HEK293T (cell line): ENCODE measurements at places on chromosomes 1 and 21.

- no peak for DNase-seq
Measured at GRCh38 chr1:159921251-159921650, 4.1 kb downstream of the TAGLN2 start.

- no peak for DNase-seq
Measured at GRCh38 chr1:154418062-154418921, 13.1 kb downstream of the IL6R start.

- no peak for DNase-seq
Measured at GRCh38 chr21:15730484-15731242, 881 bp downstream of the USP25 start.

- no peak for DNase-seq
Measured at GRCh38 chr1:226560243-226560642, 11.7 kb downstream of the STUM start.

- DNase-seq = peak; percentile 100
Measured at GRCh38 chr1:32753532-32754316, 51.2 kb upstream of the SYNC start.

DNA sequence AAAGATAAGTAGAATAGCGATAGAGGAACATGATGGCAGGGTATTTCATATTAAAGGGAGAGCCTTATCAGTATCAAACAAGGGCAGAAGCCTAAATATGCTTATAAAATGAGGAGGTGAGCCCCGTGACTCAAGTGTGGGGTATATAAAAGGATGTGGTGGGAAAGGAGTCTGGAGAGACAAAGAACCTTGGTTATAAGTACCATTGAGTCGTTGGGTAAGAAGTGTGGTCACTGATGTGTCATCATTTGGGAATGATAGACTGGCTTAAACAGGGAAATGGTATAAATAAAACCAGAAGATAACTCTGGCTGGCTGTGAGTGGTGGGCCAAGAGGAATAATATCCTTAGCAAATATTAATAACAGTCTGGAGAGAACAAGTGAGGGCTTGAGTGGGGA, 10.9 kb upstream of the CD5L start:
- DNase-seq = no peak

DNA sequence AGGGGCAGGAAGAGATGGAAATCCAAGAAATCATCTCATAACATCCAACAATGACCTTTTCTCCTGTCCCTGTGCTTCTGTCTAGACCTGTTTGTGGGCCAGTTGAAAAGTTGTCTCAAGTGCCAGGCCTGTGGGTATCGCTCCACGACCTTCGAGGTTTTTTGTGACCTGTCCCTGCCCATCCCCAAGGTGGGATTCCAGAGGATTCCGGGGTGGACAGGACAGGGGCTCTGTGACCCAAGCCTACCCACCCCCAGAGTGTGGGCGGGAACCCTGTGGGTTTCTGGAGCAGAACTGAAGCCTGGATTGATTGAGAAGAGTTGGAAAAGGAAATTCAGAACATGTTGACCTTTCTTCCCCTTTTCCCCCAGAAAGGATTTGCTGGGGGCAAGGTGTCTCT, 2.4 kb upstream of the PPOX start:
- no peak for DNase-seq

DNA sequence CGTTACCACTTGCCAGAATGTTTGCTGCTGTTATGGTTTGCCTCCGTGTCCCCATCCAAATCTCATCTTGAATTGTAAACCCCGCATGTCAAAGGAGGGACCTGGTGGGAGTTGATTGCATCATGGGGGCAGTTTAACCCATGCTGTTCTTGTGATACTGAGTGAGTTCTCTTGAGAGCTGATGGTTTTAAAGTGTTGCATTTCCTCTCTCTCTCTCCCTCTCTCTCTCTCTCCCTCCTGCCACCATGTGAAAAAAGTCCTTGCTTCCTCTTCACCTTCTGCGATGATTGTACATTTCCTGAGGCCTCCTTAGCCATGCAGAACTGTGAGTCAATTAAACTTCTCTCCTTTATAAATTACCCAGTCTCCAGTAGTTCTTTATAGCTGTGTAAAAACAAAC, 44.4 kb downstream of the CFHR5 start:
- no peak for DNase-seq

- no peak for DNase-seq
Measured at GRCh38 chr21:42120101-42120902, 49.2 kb downstream of the UMODL1 start.

GRCh38 chr1:74504125-74504932, 8.1 kb downstream of the LRRC53 start:
- DNase-seq = peak; percentile 77

GRCh38 chr1:200918006-200918405, 23.3 kb downstream of the INAVA start:
- no peak for DNase-seq

GRCh38 chr1:59453297-59453968, 156.5 kb downstream of the FGGY start:
- DNase-seq = no peak

DNA sequence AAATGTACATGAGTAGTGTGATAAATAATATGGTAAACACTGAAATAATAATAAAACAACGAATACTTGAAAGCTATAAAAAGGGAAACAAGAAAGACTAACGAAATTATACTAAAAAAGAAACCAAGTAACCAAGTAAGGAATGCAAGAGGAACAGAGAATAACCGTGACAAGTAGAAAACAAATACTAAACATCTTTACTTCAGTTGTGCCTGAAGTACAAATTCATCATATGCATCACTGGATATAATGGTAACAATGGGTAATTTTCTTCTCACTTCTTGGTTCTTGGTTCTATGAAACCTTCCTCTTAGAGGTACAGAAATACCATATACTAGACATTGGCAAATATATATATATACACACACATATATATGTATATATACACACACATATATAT, 1093.6 kb upstream of the B3GALT2 start:
- no peak for DNase-seq

DNA sequence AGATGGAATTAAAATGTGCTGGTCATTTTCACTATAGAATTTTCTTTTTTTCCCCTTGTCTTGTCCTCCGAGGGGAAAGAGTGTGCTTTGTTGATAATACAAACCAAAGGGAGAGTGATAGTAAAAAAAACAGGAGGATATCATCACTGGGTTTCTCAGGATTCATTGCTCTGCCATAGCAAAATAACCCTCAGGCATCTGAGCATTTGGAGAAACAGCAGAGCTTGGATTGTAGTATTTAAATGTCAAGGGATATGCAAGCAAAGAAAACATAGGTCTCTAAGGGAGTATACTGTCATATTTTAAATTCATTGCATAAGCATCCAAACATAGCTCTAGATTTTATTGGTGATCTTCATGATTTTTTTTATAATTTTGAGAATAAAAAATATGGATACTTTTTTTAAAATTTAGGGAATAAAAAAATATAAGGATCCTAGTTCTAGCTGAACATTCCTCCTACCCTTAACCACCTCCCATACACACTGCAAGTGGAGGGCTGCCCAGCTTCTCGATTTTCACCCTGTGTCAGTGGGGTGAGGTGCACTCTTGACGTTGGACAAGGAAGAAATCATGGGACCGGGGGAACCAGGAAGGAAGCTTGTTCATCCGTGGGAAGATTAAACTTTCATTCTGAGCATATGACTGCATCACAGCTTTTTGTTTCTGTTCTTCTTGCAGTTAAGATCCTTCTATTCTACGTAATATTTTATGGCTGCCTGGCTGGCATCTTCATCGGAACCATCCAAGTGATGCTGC, 4.4 kb downstream of the ATP1B1 start:
- DNase-seq = no peak

DNA sequence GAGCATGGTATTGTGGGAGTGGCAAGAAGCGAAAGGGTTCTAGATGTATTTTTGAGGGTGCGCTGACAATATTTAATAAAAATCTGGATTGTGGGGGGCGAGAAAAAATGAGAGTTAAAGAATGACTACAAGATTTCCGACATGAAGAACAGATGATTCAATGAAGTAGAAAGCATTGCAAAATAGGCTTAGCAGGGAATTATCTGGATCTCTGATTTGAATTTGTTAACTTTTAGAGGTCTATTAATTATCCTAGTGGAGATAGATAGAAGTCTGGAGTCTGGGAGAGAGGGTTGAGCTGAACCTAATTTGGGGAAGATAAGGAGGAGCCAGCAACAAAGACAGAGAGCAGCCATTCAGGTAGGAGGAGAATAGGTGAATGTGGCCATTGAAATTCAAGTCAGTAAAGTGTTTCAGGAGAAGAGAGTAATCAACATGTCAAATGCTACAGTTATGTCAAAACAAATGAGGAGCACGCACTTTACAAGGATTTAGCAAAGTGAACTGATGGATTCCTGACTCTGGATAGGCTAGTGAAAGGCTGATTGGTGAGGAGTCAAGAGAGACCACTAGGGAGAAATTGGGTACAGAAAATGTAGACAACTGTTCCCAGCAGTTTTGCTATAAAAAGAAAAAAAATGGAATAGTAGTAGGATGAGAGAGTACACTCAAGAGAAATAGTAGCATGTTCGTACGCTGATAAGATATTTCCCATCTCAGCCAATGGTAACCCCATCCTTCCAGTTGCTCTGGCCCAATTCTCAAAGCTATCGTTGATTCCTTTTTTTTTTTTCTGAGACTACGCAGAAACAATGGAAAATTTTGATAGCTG, 393.2 kb upstream of the CXADR start:
- no peak for DNase-seq

DNA sequence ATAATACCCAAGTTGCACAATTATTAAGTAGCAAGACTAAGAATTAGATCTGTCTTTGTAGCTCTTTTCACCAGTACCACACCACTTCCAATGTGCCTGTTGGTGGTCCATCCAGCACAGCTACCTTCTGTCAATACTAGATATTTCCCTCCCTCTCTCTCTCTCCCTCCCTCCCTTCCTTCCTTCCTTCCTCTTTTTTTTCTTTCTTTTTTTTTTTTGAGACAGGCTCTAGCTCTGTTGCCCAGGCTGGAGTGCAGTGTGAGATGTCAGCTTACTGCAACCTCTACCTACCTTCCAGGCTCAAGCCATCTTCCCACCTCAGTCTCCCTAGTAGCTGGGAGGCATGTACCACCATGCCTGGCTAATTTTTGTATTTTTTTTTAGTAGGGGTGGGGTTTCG, 21.1 kb downstream of the KPNA6 start:
- DNase-seq = no peak
